ENCODE measurements at places on chromosomes 5 and 9.

- no peak for DNase-seq
Observed at GRCh38 chr5:7849681-7850394, 1.1 kb downstream of the CFAP90 start.

DNA sequence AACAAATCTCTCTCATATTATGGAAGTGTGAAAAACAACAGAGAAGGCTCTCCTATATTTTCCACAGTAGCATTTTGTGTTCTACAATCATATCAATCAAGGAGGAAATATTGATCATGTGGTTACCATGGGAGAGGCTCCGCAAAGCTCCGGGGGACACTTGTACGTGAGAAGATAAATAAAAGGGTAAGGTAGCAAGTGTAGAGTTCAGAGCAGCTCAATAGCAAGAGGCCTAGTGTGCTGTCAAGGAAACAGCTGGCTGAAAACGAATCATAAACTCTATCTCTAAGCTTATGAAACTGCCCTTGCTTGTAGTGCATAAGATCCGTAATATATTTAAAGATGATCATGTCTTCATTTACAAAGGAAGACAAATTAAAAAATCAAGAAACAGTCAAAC lies 57.5 kb downstream of the CDH18 start:
- no peak for DNase-seq

DNA sequence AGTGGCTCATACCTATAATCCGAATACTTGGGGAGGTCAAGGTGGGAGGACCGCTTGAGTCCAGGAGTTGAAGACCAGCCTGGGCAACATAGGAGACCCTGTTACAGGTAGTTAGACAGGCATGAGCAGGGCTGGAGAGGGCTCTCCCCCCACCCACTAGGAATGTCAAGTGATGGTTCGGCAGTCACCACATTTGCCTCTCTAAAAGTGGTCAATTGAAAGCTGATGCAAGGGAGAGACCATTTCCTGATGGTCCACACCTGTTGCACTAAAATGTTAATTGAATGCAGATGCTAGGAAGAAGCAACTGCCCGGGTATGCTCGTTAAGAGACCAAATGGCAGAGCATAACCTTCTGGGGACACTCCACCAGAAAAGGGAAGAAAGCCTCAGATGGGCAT lies 82.7 kb downstream of the SFXN1 start:
- no peak for DNase-seq

- DNase-seq = no peak
Observed at GRCh38 chr5:168972731-168973130, 328.2 kb downstream of the SLIT3 start.

GRCh38 chr9:15357050-15357653 lies 50.1 kb upstream of the TTC39B start:
- DNase-seq = no peak

DNA sequence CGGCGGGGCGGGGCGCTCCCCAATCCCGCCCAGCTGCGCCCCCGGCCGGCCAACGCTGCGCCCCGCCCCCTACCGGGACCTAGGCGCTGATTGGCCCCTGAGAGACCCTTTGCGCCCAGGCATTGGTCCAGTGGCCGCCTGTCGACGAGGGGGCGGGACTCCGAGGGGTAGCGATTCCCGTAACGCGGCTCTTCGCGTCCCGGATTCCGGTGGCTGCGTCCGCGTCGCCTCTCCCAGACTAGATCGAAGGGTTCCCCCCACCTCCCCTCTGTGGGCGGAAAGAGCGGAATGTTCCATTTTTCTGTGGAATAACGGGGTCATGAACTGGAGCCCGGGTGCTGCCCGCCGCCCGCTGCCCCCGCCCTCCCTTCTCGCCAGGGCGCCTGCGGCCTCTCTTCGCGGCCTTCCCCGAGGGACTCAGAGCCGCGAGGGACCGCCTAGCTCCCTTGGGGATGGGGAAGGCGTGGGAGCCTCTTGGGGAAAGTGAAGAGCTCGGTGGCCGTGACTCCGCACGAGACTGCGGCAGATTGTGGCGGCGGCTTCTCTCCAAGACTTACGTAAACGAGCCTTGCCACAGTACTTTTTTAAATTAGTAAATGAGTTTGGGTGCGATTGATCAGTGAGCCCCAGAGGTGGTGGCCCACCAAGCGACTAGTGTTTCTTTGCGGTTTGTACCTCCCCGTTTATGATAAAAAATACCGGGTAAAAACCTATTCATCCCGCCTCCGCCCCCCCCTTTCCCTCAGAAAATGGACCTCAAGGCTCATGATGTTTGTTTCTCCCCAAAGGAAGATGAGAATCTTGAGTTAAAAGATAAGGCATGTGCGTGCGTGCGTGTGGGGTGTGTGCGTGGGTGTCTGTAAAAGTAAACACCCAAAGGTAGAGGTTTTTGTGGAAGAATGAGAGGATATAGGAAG lies 493 bp upstream of the IL6ST start:
- peak; percentile 85 for DNase-seq

GRCh38 chr5:127878174-127878750 lies 175.1 kb downstream of the CCDC192 start:
- no peak for DNase-seq

GRCh38 chr5:5585751-5586341 lies 163.4 kb downstream of the ICE1 start:
- no peak for DNase-seq

- no peak for DNase-seq
Observed at GRCh38 chr9:5835808-5836207, 2.9 kb upstream of the ERMP1 start.

DNA sequence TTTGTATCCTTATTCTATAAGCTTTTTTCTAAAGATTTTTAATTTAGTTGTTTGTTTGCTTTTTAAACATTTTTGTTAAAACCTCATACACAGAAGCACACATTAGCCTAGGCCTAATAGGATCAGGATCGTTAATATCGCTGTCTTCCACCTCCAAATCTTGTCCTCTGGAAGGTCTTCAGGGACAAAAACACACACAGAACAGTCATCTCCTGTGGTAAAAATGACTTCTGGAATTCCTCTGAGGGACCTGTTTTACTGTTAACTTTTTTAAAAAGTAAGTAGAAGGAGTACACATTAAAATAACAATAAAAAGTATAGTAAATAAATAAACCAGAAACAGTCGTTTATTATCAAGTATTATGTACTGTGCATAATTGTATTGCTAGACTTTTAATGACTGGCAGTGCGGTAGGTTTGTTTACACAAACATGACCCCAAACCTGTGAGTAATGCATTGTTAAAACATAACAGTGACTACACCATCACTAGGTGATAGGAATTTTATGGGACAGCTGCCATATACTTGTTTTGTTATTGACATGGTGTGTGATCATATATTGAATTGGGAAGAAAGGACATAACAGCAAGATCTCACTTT lies 109.6 kb downstream of the ZCCHC7 start:
- DNase-seq = no peak

DNA sequence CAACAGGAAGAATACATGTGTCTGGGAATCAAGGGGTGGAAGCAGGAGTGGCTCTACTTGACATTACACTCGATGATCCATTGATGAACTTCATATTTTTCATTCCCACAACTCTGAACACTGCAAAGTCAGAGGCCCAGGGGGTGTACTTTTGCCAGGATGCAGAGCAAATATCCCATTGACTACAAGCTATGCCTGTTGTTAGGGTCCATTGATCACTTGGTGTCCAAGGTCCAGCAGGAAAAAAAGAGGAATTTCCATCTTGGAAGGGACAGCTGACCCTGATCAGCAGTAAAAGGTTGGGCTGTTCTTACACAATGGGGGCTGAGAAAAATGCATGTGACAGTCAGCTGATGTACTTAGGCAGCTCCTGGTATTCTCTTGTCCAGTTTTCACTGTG lies 118.5 kb upstream of the MAP1B start:
- no peak for DNase-seq

DNA sequence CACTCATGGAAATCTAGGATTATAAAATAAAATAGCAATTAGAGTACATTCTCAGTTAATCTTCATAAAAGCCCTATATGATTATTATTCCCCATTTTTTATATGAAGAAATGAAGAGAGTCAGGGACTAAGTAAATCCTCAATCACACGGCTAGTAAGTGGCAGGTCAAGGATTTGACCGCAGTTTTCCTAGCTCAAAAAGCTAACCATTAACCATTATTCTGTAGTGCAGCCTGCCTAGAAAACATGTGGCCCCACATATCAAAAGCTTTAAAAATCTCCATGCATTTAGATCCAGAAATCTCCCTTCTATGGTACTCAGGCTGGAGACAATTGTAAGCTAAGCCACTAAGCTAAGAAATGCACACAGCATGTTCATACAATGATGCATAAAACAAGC lies 21.4 kb downstream of the EPB41L4A start:
- no peak for DNase-seq

GRCh38 chr5:37628876-37629275 lies 211.0 kb downstream of the GDNF start:
- DNase-seq = no peak

GRCh38 chr5:122078116-122079110 lies at the start of gene LOX:
Gene LOX (minus strand): TSS chr5:122078259. CDS start chr5:122077985, 274 bp downstream.
- DNase-seq = peak; percentile 88

GRCh38 chr9:22079873-22080341 lies 70.8 kb upstream of the CDKN2B start:
- no peak for DNase-seq

DNA sequence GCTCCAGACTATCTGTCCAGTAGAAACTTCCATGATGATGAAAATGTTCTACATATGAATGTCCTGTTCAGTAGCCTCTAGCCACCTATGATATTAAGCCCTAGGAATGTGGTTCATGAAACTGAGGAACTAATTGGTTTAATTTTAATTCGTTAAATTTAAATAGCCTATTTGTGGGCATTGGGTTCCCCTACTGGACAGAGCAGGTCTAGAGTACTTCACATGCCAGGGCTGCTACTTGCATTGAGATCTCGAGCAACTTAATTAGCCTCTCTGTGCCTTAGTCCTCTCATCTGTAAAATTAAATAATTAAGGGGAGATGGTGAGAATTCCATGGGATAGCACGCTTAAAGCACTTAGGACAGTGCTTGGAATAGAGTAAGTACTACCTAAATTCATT lies 160.0 kb downstream of the PAPPA start:
- DNase-seq = no peak

- DNase-seq = no peak
Observed at GRCh38 chr5:79181419-79182022, 54.4 kb upstream of the JMY start.

DNA sequence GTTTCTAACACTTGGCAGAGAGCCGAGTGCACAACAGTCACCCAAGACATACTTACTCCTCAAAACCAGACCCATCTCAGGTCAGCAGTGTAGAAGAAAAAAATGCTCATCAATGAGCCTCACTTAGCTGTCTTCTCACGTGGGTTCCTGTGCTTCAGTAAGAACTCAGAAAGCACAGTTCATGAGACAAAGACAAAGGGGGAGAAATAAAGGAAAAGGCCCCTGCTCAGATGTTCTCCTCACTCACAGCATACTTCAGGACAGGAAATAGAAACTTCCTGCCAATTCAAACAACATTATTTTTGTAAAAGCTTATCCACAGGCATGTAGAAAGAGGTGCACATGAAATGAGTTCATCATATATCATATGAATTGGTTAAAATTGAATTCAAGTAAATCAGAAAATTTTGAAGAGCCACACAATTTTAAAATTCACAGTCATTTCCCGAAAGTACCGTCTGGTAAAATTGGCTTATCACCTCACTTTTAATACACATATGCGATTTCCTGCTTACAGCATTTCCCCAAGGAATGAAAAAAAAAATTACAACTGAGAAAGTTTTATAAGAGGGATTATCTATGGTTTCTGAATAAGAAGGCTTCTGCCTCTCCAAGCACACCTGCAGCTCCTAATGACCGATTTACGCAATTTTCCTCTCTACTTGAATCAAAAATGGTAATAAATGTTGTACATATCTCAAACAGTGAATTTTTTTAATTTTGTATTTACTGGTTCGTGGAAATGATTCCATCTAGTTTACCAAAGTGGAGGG lies 328.3 kb downstream of the TMEM167A start:
- no peak for DNase-seq

DNA sequence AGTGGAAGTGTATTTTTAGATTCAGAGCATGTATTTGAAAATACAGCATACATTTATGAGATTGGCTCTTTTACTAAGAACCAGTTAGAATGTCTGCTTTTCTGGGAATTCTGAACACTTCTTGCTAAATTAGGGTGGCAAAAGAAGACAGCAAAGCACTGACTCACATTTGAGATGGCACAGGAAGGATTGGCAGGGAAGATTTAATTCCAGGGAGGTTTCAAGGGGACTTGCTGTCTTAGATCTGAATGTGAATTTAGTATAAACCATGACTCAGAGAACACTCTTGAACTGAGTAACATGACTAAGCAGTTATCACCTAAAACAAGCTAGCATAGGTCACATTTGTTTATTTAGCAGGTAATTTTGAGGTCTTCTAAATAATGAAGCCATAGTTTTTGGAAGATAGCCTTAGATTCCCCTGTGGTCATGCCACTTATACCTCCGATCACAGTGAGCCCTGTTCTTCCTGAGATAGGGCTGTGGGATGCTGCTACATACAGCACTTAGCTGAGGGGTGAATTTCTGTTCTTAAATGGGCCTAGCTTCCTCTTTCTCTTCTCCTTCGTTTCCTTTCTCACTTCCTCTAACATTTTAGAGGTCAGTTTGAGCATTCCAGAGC lies 173.8 kb downstream of the PCSK1 start:
- DNase-seq = no peak

GRCh38 chr9:129289131-129289731 lies 111.2 kb upstream of the IER5L start:
- DNase-seq = no peak
